ENCODE measurements at places on chromosomes 5 and 9.

DNA sequence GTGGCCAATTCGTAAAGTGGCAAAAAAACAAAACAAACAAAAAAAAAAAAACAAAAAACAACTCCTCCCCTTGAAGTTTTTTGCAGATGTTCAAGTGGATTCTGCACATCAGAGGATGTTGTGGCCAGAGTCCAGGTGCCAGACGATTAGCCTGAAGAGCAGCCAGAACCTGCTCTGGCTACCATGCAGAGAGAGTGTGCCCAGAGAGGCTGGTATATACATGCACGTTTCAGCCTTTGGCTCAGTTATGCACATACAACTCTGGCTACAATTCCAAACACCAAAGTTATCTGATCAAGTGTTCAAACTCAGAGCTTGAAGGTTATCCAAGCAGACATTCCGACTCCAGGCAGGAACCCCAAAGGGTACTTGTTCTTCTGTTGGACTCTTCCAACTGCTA, 34.7 kb downstream of the GGTA1 start:
- DNase-seq = no peak

GRCh38 chr5:33892620-33893137, 889 bp upstream of the ADAMTS12 start:
- DNase-seq = no peak

DNA sequence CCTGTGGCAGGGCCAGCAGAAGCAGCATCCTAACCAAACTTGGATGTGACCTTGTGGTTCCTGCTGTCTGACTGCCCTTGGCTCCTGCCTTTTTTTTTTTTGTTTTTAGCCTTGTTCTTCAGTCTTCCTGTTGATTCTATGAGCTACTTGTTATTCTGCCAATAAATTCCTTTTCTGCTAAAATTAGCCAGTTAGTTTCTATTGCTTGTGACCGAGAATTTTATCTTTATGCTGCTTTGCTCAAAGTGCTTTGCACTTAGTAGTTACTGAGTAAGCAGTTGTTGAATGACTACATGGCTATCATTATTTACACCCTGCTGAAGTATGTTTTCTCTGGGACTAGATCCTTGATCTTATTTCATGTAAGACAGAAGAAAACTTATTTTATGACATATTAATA, 20.8 kb upstream of the ATG10 start:
- no peak for DNase-seq

DNA sequence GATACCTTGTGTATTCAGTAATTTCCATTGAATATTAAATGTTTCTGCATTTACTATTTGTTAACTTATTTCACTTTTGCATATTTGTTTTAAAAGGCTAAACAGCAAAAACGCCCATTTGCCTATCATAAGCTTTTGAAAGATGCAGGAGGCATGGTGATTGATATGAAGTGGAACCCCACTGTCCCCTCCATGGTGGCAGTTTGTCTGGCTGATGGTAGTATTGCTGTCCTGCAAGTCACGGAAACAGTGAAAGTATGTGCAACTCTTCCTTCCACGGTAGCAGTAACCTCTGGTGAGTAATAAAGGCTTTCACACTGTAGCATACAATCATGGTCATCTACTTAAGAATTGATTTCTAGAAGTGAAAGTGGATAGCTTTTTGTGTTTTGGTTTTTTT, 3.8 kb downstream of the NUP214 start:
- no peak for DNase-seq

DNA sequence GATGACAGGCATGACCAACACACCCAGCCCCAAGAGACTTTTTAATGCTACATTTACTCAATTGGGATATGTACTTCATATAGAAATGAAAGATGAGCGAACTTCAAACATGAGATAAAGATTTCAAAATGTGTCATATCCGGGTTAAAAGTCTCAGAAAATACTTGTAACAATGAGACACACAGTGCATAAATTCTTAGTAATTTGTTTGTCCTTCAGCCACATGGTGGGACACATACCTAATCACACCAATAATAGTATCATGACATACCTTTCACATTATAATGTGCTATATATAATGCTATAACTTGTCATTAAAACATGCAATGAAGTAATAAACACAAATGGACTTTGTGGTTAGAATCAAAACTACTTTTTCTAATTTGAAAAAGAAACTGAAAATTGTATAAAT, 204.7 kb upstream of the RFX3 start:
- no peak for DNase-seq

- no peak for DNase-seq
Measured at GRCh38 chr5:55569513-55569865, 34.7 kb upstream of the PLPP1 start.
